ENCODE measurements at places on chromosomes 5 and 9.

DNA sequence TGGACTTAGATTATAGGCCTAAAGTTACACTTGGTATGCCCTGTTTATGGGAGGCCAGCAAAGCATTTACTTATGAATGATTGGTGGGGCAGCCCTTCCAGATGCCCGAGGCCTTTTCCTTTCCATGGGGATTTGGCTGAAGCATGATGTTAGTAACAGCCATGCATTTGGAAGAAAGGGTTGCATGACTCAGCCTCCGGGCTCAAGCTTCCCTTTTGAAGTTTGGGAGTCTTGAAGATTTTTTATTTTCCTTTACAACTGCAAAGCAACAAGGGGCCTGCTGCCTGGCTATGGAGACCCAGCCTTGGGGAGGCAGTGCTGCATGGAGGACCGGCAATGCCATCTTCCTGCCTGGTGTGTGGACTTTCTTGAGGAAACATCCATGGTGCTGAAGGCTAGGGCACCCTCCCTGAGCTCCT is 244.7 kb downstream of the ICE1 start:
- DNase-seq, result no peak

GRCh38 chr9:36559036-36559695 is 13.5 kb upstream of the MELK start:
- DNase-seq, result no peak

- DNase-seq, result no peak
Measured at GRCh38 chr5:1251678-1252580, 26.7 kb downstream of the SLC6A18 start.

DNA sequence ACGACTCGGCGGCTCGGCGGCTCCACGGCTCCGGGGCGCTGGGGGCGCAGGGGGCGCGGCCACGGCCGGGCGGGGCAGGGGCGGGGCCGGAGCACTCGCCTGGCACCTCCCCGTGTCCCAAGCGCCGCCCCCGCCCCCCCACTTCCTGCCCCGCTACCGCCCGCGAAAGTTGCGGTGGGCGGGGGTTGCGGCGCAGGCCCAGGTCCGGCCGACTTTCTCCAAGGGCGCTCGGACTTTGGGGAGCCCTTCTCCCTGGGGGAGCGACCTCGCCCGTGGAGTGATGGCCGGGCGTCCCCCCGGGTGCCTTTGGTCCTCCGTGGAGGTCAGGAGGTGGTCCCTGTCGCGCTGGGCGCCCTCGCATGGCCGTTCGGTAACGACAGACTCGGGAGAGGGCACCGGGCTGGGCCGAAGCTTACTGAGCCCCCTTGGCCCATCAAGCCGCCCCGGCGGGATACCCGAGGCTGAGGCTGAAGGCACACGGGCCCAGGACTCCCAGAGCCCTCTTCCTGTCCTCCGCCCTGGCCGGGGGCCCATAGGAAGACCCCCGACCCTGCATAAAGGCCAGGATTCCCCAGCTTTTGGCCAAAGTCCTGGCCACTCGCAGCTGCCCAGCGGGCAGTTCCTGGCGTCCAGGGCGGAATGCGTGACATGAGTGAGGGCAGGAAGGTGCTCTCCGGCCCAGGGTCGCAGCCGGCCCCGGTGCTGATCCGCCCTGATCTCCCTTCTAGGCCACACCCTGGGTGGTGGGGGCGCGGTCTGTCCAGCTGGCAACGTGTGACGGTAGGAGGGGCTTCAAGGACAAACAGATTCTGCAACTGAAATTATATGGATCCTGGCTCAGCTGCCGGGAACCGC is 883 bp upstream of the VAV2 start:
- DNase-seq, result peak; percentile 78

DNA sequence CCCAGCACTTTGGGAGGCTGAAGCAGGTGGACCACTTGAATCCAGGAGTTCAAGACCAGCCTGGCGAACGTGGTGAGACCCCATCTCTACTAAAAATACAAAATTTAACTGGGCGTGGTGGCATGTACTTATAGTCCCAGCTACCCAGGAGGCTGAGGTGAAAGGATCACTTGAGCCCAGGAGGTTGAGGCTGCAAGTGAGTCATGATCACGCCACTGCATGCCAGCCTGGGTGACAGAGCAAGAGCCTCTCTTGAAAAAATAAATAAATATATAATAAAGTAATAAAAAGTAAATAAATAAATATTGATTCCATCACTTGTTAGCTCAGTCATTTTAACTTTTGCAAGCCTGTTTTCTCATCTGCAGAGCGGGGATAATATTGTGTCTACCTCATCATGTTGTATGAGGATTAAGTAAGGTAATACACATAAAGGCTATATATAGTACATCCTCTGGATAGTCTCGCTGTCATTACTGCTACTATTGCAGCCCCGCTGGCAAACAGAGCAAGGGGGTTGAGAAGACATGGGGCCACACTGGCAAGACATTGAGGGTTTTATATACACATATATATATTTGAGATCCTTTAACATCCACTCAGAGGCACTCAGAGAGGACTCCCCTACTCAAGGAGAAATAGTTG is 210.9 kb downstream of the C9orf152 start:
- no peak for DNase-seq

- DNase-seq, result no peak
Measured at GRCh38 chr5:120614531-120615180, 150.6 kb downstream of the PRR16 start.

- no peak for DNase-seq
Measured at GRCh38 chr5:148833122-148833521, 6.7 kb downstream of the ADRB2 start.

DNA sequence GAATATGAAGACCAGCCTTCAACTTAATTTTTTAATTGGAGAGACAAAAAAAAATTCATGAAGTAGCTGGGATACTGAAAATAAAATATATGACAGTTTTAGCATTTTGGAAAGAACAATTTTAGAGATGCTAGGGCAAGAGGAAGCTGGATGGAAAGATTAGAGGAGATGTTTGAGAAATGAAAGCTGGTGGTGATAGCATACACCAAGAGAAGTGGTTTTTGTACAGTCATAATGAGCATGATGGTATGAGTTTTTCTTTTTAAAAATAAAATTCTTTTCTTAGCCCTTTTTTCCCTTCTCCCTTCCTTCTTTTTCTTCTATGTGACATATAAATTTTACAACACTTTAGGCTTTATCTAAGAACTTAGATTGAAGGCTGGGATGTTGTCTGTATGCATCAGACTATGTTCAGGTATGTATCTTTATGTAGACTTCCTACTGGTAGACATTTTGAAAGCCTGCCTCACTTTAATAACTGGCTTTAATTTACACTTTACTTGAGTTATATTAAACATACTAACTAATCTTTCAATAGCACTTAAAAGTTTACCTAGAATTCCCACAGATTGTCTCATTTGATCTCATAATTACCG is 522.5 kb downstream of the TLE4 start:
- no peak for DNase-seq

- no peak for DNase-seq
Measured at GRCh38 chr9:36029765-36030528, 6.8 kb upstream of the RECK start.

- no peak for DNase-seq
Measured at GRCh38 chr9:101628173-101628572, 33.4 kb upstream of the PPP3R2 start.

DNA sequence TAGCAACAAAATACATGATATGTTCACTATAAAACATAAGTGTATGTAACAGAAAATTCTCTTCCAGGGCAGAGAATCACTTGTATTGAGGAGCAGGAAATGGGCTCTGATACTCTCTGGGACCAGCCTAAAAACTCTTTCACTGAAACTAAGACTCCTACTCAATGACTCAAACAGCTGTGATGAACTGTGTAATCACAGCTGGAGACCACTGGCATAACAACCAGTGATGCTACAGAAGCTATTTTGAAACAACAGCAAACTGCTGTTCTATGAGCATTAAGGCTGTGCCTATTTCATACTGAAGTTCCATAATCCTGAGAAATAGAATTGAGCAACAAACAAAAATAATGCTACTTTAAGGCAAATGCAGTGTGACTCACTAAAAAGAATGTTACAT is 594.0 kb downstream of the HINT1 start:
- no peak for DNase-seq

- DNase-seq, result no peak
Measured at GRCh38 chr5:139312075-139312474, 18.5 kb downstream of the MATR3 start.

GRCh38 chr5:142176255-142176654 is 67.7 kb downstream of the NDFIP1 start:
- no peak for DNase-seq

DNA sequence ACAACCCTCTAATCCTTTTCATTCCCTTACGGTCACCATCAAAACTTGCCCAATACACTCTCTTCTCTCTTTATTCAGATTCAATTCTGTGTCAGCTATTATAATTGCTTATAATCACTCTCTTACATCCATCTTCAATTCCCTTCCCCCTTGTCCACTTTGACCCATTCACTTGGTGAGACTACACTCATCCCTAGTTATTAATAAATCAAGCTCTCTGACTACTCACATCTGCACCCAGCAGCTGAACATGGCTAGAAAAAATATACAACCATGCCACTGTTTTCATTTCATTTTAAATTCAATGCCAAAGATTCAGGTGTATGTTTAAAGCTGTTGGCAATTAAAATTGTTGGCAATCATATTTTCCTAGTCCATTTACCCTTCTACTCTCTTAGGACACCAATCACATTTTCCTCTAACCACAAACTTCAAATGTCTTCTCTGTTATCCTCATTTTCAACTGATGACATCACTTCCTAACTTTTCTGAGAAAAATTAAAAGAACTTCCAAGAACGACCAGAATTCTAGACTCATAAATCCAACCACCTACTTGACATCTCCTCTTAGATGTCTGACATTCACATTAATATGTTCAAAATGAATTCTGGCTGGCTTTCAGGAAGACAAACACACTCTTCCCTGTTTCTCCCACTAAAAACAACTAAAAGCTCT is 5.5 kb downstream of the C5orf15 start:
- DNase-seq, result no peak

DNA sequence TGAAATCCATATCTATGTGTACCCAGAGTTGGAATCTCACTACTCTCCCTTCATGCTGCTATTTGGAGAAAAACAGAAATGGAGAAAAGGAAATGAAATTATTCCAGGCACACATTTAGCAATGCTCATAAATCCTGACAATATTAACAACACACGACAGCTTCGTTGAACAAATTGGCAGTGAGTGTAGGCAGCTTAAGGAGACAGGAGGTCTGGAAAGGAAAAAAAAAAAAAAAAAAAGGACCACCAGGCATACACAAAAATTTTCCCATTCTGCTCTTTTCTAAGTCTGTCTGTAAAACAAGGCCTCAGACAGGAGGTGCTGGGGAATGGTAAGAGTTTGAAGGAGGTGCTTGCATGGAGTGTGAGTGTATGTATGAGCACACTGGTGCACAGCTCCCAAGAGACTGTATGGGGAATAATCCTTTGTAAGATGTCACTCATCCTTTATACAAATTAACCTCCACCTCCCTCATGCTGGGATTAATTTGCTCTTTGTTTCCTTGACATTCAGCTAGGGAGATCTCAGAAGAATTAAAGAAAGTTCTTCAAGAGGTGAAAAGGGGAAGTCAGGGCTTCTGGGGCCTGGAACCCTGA is 78.9 kb downstream of the ASTN2 start:
- no peak for DNase-seq

GRCh38 chr5:40981420-40981819 is 72.1 kb downstream of the C7 start:
- no peak for DNase-seq

- no peak for DNase-seq
Measured at GRCh38 chr9:80282766-80283165, 711.0 kb downstream of the TLE4 start.

GRCh38 chr5:153896701-153897100 is 142.0 kb downstream of the FAM114A2 start:
- no peak for DNase-seq

- no peak for DNase-seq
Measured at GRCh38 chr5:146368137-146368536, 29.5 kb downstream of the POU4F3 start.

DNA sequence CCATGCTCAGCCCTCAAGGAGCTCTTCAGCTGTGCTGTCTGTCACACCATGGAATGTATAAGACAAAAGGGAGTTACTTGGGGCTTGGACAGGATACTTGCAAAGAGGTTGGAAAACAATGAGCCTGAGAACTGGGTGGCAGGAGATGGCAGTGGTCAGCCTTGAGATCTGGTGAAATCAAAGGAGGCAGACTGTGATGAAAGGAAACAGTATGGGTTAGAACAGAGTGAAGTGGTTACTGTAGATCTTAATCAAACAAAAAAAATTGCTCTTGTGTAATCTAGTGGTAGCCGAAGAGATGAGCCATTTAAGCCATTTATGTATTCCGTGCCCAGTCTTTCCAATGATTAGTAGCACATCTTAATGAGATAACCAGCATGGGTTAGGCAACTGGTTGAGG is 142.2 kb downstream of the SV2C start:
- DNase-seq, result no peak

DNA sequence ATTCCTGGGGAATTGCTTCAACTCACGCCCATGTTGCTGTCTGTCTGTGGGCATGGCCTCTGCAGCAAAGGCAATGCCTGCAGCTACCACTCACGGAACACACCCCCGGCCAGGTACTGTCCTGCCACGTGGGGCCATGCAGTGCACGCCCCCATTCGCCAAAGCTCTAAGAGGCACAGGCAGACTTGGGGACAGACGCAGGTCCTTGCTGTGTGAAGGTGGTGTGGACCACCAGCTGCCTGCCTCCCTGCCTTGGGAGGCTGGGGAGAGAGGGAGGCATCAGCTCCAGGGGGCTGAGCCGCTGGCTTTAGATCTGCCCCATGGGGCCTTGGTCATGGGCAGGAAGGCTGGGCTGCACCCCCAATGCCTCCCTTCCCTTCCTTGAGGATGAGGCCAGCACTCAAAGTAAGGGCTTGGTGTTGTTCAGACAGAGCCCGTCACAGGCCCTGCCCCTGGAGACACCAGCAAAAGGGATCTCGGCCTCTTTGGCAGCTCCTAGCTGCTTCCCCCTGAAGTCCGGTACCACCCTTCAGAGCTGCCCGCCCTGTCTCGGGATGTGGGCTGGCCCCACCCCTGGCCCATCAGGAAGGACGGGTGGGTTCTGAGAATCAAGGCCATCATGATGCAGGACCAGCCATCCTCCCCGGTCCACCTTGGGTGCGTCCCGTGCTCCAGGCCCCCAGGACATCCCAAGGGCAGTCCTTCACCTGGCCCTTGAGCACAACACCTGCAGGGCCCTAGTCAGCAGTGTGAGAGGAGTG is 2.3 kb downstream of the GRIN1 start:
- DNase-seq, result no peak

- no peak for DNase-seq
Measured at GRCh38 chr5:58834242-58835225, 251.7 kb downstream of the RAB3C start.
